Large intestine (tissue), 12 donors: ENCODE measurements at places on chromosomes 2 and 18.

DNA sequence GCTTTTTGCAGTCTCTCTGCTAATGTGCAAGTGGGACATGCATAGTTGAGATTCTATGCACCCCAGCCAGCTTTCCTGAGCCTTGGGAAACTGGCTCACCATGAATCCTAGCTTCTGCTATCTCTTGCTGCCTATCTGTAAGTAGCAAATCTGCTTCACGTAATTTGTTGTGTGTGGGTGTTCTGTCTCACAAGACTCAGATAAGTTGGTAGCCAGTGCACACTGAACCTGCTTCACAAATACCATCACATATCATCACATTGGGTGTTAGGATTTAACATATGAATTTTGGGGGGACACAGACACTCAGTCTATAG, 13.9 kb upstream of the VRK2 start:
- no peak for DNase-seq

GRCh38 chr2:181058378-181059269, 78.2 kb downstream of the UBE2E3 start:
- DNase-seq, result no peak

GRCh38 chr2:240320204-240320993, 115.1 kb upstream of the GPC1 start:
- DNase-seq, result no peak

GRCh38 chr2:1673160-1673944, 71.0 kb downstream of the PXDN start:
- DNase-seq, result no peak
